Natural killer cell (primary cell): ENCODE measurements at places on chromosomes 7 and 10.

GRCh38 chr10:351770-352334, 216.6 kb downstream of the ZMYND11 start:
- no peak for DNase-seq

GRCh38 chr7:97845622-97846203, 26.5 kb downstream of the ASNS start:
- DNase-seq = peak; percentile 30

DNA sequence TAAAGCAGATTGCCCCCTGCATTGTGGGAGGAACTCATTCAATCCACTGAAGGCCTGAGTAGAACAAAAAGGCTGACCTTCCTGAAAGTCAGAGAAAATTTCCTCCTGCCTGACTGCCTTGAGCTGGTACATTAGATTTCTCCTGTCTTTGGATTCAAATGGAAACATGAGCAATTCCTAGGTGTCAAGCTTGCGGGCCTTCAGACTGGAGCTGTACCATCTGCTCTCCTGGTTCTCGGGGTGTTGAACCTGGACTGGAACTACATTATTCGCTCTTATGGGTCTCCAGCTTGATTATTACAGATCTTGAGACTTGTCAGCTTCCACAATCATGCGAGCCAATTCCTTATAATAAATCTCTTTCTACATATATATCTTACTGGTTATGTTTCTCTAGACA, 173.6 kb upstream of the STEAP4 start:
- DNase-seq = no peak

- no peak for DNase-seq
Measured at GRCh38 chr7:131431289-131431688, 103.6 kb downstream of the MKLN1 start.

DNA sequence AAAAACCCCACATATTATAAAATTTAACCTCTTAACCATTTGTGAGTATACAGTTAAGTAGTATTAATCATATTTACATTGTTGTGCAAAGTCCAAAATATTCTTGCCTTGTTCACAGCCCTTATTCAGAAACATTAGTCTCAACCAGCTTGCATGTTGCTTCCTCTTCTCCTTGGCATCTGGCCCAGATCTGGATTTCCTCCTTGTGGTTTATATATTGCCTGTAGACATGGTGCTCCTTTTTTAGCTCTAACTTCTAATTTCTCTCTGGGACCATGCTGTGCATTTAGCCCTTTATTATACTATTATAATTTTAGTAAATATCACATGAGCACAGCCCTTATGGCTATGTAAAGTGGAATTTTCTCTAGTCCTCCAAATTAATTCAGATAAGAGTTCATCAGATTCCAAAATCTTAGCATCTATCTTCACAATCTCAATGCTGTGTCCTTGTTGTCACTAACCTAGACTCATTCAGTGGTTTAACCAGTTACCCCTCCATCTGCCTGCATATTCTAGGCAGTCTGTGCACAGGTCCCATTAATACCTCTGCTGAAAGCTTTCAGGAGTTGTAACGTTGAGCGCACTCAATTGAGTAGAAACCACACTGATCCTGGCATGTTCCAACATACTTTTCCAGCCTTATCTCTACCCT, 7.9 kb downstream of the CPED1 start:
- DNase-seq = peak; percentile 78

DNA sequence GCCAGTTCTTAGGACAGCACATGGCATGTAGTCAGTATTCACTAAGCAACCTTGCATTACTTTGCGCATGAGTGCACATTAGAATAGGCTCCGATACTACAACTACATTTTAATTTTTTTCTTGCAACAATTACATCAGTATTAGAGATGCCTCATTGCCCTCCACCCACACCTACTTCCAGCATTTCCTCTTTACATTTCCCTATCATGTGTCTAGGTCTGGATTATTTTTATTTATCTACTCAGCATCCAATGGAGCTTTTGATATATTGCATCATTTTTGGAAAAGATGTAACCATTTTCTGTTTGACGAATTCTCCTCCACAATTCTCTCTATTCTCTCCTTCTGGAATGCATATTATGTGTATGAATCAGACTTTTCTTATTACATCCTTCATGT, 258.2 kb upstream of the GLI3 start:
- DNase-seq = no peak

GRCh38 chr7:149498811-149499210, 1.2 kb upstream of the ZNF746 start:
- no peak for DNase-seq

- DNase-seq = no peak
Measured at GRCh38 chr10:15232279-15232678, 63.8 kb upstream of the NMT2 start.

DNA sequence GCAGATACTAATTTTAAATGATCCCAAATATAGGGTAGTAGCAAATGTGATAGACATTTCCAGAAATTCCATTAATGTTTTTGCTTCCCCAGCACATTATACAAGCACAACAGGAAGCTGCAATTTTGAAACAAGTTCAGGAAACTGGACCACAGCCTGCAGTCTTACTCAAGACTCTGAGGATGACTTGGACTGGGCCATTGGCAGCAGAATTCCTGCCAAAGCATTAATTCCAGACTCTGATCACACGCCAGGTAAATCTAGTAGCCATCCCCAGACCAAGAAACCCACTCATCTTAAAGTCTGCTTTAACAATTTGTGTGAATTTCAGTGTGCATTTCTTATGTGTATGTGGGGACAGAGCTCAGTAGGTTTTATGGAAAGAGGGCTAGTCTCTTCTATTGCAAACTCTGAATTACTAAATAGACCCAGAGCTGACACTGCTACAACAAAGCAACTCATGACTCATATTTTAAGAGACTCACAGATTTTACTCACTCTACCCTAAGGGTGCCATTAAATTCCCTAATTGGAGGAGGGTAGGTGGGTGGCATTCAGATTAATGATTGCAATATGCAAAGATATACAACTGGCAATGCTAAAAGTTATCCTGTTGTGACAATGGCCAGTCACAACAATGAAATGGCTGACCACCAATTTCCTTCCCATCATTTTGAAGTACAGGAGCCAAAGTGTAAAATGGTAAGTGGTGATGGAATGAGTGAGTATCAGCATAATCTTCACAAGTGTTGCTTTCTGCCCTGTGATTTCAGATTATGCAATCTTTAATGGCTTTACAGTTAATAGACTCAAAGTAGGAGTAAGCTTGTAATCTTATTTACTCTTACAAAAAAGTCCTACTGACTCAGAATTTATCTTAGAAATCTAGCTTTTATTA, 317.6 kb upstream of the PLXDC2 start:
- DNase-seq = no peak
